ENCODE measurements at places on chromosomes 7 and 10.
A peak's percentile ranks its signal among the peaks of the same experiment; 100 is the strongest.

GRCh38 chr10:76514321-76514720, 1082.9 kb downstream of the LRMDA start:
- no peak for DNase-seq

DNA sequence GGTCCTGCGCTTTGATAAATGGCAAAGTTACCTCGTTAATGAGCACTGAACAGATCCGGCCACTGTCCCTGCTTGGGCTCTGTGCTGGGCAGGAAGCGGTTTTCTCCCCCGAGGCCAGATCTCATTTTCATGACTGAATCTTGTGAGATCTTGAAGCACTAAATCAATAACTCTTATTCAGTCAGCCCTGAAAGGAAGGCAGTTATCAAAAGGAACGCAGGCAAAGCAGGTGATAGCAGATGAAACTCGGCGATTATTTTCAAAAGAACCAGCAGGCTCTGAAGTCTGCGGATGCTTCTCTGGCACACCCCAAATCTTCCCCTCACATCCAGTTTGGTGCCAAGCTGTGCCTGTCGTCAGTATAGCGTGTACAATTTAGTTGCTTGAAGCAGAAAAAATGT, 228.7 kb downstream of the BAMBI start:
- DNase-seq: no peak

DNA sequence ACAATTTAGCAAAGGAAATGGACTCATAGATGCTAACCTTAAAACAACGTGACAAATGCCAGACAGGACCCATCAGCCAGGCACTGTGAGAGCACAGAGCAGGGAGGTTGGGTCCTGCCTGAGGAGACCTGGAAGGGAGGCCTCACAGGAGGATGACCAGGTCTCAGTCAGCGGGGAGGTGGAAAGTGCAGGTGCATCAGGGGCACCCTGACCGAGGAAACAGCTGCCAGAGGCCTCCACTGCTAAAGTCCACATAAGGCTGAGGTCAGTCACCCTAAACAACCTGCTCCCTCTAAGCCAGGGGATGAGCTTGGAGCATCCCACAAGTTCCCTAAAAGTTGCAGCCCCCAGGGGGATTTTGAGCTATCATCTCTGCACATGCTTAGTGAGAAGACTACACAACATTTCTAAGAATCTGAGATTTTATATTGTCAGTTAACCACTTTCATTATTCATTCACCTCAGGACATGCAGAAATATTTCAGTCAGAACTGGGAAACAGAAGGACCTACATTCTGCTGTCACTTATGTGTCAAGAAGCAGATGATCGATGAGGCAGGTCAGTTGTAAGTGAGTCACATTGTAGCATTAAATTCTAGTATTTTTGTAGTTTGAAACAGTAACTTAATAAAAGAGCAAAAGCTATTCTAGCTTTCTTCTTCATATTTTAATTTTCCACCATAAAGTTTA, 157.6 kb upstream of the LANCL2 start:
- DNase-seq: no peak

DNA sequence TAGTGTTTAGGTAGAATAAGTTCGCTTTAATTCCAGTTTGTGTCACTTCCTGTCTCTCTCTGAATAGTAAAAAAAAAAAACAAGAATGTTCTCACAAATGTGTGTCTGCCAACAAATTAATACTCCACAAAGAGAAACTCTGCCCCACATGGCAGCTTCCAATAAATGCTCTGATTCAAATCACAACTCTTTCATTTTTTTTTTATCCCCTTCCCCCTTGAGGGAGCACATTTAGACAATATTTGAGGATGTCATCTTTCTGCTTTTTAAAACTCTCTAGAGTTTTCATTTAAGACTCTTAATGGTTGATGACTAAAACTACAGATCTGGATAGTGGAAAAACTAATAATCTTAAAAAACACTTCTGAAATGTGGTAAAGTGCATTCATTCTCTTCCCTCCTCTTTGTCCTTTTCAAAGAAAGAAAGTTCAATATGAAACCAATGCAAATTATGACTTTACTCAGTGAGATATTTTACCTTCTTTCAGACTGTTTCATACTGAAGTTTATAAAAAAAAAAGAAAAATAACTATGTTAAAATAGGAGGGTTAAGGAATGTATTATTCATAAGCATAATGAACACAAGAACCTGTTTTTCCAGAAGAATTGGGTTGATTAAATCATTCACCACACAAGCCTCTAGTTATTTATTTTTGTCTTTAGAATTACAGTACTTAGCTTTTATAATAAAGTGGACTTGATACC, 42.3 kb downstream of the ARID5B start:
- DNase-seq: no peak

DNA sequence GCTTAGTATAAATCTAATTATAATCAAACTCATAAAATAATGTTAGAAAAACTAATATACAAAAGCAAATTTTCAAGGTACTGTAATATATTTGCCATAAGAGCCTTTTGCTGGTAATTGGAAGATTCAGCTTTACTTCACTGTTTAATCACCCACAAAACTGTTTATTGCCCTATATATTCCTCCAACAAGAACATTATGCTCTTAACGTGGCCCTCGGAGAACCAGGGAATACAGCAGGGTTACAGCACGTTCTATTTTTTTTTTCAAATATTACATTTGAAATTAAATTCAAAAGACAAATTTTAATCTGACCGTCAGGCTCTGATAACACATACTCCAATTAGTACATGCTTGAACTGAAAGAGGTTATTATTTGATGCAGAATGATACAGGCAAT, 336.3 kb upstream of the LRRN3 start:
- DNase-seq: no peak

DNA sequence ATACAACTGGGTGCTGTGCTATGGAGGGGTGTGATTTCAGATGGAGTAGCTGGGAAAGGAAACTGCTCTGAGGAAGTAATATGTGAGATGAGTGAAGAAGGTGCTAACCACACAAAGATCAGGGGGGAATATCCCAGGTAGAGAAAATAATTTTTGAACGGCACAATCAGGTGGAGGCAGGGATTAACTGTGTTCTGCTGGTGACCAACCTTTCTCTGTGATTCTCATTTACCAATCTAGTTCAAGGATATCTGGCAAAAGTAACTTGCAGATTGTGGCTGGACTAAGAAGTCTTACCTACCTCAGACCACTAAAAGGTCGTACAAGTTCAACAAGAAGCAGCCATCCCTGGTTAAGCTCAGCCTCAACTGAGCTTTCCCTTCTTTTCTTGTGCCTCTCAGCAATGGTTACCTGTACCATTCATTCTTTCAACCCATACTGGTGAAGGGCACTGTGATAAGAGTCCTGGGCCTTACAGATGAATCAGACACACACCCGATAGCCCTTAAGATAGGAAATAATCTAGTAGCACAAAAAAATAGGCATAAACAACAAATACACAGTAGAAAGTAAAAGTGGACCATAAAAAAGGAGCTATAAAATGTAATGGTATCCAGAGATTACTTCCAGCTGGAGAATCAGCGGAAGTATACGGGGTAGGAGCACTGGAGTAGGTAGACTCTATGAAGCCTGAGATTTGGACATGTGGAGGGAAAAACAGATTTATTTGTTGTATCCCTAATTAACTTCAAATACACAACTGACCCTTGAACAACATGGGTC, 96.6 kb downstream of the UBE2H start:
- no peak for DNase-seq

DNA sequence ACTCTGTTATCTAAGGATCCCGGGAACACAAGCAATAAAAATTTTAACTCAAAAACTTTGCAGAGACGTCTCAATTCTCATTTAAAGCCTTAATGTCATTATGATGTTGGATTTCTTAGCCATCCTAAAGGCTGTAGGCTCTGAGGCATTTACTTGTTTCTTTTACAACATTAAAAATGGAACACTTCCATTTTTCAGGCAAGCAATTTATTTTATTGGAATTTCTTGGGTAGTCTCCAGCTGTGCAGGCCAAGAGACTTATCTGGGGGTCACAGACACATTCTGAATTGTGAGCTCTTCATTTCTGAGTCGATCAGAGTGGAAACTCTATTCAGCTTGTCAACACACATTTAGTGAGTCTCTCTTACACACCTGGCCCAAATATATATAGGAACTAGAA, 48.0 kb upstream of the KIF5B start:
- no peak for DNase-seq

- no peak for DNase-seq
These were observed 10.4 kb downstream of the ABLIM1 start for GRCh38 chr10:114647545-114648138.

DNA sequence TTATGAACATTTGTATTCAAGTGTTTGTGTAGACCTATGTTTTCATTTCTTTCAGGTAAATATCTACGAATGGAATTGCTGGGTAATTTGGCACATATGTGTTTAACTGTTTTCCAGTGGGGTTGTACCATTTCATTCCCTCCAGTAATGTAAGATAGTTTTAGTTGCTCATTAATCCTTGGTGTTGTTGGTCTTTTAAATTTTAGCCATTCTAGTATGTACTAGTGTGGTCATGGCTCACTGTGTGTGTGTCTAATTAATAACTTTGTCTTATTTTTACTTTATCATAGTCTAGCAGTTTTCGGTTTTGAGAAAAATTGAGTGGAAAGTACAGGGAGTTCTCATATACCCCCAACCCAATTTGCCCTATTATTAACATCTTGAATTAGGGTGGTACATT, 278.8 kb downstream of the CAMK1D start:
- no peak for DNase-seq

DNA sequence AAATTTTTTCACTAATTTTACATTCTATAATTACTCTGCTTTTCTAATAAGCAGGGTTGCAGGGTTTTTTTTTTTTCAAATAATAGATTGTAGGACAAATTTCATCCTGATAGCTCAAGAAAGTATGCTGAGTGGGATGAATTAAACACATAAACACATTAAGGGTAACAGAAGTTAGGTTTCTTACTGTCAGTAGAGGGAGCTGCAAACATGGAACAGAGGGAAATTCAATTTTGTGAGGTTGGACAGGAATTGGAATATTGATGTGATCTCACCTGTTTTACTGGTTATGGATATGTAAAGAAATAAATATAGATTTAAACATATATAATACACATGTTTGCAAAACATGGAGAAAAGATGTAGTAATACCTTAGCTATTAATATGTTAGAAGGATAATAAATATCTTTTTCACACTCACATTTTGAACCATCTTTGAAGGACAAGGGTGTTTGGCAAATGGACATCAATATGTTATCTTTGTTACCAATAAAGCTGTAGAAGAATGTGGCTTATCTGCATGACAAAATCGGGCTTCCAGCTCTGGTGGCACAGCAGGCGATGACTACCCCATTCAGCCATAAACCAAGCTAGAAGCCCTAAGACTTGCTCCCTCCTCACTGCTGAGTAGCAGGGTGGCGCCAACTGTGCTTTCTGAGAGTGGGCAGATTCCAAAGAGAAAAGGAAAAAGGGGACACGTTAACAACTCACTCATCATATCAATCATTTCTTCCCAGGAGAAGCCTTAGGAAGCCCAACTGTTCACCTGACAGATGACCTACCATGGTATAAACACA, 1257.4 kb downstream of the GATA3 start:
- DNase-seq: no peak

- DNase-seq: no peak
These were observed 75.6 kb downstream of the ENTPD1 start for GRCh38 chr10:95831515-95831914.

GRCh38 chr7:107201795-107202450, 33.1 kb downstream of the HBP1 start:
- peak; percentile 60 for DNase-seq

- no peak for DNase-seq
These were observed 2.0 kb downstream of the KCNMA1 start for GRCh38 chr10:77635402-77636227.

- no peak for DNase-seq
These were observed 74.4 kb upstream of the EFCAB10 start for GRCh38 chr7:105655500-105656380.

- DNase-seq: no peak
These were observed 17.9 kb upstream of the BAIAP2L1 start for GRCh38 chr7:98418636-98419315.

- no peak for DNase-seq
These were observed 54.3 kb downstream of the BMS1 start for GRCh38 chr10:42836771-42837468.

- DNase-seq: no peak
These were observed 20.6 kb upstream of the C10orf105 start for GRCh38 chr10:71740069-71740653.

- DNase-seq: no peak
These were observed 59.8 kb downstream of the LHPP start for GRCh38 chr10:124521429-124521871.

DNA sequence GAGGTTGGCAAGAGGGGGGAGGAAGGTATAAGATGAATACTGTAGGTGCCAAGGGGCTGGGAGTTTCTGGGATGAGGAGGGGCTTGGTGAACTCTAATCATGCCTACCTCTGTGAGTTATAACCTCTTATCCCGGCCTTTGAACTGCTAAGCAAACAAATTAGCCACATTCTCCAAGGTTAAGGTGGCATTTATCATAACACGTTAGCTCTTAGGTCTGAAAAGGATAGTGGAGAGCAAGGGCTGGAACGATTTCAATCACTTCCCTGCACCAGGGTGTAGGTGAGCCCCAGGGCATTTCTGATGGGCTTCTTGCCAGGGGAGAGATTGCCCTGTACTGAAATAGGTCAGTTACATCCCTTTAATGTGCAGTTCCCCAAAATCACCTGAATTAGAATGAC, 28.6 kb upstream of the DMBT1 start:
- DNase-seq: no peak

- no peak for DNase-seq
These were observed 6.6 kb upstream of the TMEM184A start for GRCh38 chr7:1562597-1563051.

GRCh38 chr7:139987691-139988516, 74.8 kb downstream of the PARP12 start:
- no peak for DNase-seq

DNA sequence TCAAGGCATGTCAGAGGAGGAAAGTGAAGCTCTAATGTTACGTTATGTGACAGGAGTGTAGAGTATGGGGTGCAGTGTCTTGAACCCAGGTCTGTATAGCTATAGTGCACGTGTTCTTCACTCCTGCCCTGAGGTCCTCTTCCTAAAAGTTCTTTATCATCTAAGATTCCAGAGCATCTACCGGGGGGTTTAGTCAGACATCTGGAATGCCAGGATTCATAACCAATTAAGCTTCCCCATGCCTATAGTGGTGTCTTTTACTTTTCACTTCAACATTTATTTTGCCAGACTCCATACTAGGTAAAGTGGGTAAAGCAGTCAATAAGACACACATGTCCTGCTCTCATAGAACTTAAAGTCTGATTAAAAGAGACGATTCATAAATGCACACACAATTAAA, 22.4 kb downstream of the PPP1R3C start:
- DNase-seq: no peak

- no peak for DNase-seq
These were observed 467.3 kb downstream of the PTPRN2 start for GRCh38 chr7:158120316-158120715.

- DNase-seq: no peak
These were observed 204.7 kb downstream of the SEMA3D start for GRCh38 chr7:84982199-84982598.

- DNase-seq: no peak
These were observed 74.1 kb downstream of the NRBF2 start for GRCh38 chr10:63206997-63207811.

GRCh38 chr10:119138346-119139306, 26.9 kb downstream of the SFXN4 start:
- DNase-seq: no peak
